Fibroblast of lung (primary cell): ENCODE measurements at places on chromosomes 7 and 10. TPM values are rescaled to one million over a fixed set of nuclear protein-coding genes. Genes with fewer than 3 reads are reported as not detected.
A peak's percentile ranks its signal among the peaks of the same experiment; 100 is the strongest.

Gene HELLS
- 18.3 and 43.9 TPM in 2 replicates for polyA plus RNA-seq

DNA sequence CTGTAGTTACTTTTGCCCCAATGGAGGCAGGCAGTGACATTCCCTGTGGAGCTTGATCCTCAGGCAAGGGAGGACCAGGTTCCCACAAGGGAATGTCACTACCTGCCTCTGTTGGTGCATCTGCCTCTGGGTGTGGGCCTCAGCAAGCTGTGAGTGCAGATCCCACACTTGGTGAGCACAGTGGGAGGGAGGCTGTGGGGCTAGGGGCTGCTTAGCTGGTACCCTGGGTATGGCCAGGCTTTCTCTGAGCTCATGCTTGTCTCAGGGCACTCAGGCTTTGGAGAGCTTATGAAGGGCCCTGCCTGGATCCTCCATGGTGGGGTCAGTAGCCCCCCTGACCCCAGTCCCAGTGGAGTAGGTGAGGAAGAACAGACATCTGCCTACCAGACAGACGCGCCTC, 16.2 kb upstream of the ZNF488 start:
- DNase-seq: no peak

- DNase-seq: no peak
Observed at GRCh38 chr7:152967958-152968357, 208.4 kb downstream of the ACTR3B start.

GRCh38 chr10:7491949-7492659, 81.3 kb upstream of the SFMBT2 start:
- DNase-seq: no peak

- DNase-seq: no peak
Observed at GRCh38 chr10:131352765-131353290, 41.3 kb upstream of the TCERG1L start.

Gene CCL26
- 0.94 and 1.5 TPM in 2 replicates for polyA plus RNA-seq

- peak; percentile 25 for DNase-seq
Observed at GRCh38 chr10:4399556-4399955, 426.5 kb upstream of the AKR1E2 start.

DNA sequence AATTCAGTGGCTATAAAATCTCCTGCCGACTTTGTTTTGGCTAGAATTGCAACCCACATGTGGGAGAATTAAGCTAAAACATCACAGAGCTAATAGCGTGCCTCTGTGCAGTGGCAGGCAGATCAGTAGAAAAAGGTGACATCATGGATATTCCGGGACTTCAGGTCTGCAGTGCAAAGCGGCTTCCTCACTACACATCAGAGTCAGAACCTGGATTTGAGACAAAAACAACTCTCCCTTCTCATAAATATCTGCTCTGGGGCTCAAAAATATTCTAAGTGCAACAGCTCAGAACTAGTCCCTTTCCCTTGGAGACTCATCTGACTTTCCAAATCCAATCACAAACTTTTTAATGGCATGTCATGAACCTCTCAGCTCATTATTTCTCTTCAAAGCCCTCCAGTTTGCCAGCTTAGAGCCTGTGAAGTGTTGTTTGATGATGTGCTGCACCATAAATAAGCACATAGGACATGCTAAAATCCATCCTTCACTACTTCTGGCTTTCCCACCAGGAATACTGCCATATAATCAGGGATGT, 337.1 kb downstream of the RNLS start:
- DNase-seq: peak; percentile 61

Gene ZMIZ2
- polyA plus RNA-seq: 3.9 and 5.5 TPM in 2 replicates

DNA sequence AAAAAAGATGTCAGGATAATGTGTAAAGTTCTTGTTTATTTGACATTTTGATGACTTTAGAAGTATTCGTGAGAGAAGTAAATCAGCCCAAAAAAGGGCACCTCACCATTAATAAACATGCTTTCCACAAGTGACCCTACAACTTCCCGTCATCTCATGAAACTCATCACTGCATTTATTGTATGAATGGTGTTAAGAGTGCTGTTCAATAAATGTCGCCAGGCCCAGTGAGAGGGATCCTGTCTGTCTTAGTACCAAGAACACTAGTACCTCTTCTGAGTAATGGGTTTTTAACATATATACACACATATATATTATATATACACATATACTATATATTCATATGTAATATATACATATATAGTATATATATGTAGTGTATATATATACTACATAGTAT, 61.9 kb downstream of the TMEM26 start:
- DNase-seq: no peak

- DNase-seq: peak; percentile 34
Observed at GRCh38 chr10:48317321-48317990, 11.0 kb downstream of the MAPK8 start.

Gene GNAT3
- polyA plus RNA-seq: not detected in 2 replicates

DNA sequence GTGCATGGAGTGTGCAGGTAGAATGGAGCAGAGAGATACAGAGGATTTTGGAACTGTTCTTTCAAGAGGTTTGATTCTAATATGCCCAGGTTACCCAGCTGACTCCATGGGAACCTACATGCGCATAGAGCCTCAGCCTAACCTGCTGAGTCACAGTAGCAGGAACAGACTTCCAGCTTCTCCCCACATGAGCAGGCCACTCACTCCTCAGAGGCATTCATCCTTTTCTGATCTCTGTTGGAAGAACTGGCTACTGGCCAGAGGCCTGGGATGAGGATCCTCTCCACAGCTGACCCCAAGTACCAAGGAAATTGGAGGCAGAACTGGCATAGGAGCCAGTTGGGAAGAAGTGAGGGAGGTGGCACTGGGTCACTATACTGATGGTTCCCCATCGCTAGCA, 17.9 kb upstream of the CCSER2 start:
- DNase-seq: peak; percentile 80

DNA sequence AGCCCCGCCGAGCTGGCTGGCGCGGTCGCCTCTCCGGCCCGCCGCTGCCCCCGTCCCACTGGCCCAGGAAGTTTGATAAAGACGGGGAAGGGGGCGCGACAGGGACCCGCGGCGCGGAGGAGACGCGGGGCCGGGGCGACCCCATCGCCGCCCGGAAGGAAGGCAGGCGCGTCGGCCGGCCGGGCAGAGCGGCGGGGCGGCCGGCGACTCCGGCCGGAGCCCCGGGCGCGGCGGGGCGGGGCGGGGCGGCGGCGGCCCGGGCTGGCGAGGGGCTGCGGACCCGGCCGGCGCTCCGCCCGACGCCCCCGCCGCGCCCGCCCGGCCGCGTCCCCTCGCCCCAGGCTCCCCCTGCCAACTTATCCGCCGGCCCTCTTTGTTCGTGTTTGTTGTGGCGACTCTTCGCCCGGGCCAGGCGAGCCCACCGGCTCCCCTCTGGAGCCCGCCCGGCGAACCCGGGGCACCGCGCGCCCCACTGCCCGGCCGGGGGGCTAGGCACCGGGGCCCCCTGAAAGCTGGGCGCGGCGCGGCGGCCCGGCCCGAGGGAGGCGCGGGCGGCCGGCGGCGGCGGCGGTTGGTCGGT, 571 bp downstream of the KDM7A start:
- no peak for DNase-seq

DNA sequence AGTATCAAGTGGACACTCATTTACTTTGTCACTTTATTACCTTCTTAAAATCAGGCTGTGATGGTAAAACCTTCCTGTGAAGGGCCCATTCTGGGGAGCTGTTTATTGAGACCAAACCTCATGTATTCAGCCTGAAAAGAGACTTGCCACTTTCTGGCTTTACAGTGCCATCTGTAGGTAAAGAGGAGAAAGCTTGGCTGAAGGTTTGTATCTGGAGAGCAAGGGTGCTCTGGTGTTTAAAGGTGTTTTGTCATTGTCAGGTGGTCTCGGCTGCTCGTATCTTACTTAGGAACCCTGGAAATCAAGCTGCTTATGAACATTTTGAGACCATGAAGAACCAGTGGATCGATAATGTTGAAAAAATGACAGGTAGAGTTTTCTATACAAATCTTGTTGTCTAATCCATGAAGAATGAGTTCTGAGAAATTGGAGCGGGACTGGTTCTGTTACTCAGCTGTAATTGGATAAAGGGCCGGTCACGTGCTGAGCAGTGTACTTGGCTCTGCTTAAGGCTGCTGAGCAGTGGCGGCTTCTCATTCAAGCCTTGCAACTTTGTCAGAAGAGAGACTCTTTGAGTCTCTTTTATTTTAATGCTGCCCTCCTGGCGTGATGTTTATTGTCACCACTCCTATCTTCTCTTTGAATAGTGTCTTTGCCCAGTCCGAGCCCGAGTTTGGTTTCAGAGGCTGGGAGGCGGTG, 46.9 kb downstream of the AP3M1 start:
- DNase-seq: peak; percentile 28

DNA sequence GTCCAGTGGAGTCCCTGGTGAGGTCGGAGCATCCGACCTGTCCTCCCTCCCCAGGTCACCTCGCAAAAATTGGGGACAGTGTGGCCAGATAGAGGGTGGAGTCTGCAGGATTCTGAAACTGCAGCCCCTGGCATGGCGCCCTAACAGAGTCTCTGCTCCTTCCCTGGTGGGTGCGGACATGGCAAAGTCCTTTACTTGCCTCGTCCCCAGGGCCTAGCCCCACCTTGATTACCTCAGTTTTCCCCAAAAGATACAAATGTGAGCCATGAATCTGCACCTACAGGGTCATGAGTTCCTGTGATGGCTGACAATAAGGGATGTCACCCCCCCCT, 47.7 kb downstream of the NPVF start:
- DNase-seq: no peak

DNA sequence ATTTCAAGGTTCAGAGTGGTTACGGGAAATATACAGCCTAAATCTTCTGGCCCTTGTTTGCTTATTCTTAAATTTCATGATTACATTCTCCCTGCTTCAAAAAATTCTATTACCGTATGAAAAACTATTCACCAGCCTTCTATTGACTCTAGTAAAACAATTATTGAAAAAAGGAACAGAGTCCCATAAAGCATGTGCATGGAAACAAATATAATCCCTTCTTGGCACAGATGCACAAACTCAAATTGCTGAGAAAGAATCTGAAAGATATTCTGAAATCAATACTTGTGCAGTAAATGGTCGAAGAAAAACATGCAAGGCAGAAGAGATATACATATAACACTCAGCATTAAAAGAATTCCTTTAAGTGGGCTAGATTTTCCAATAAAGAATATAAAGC, 83.6 kb downstream of the LRRN3 start:
- DNase-seq: no peak

DNA sequence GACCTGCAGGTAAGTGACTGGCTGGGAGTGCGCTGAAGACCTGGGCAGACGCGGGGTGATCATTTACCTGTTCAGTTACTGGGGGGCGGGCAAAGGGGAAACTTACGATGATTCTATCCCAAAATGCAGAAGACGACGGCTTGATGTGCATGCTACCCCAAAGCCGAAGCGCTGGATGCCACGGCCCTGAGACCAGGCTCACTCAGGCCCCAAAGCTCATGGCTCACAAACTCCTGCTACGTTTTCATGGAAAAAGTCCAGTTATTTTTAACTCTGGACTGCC, 200.6 kb downstream of the DIP2C start:
- DNase-seq: no peak

Gene CYP2E1
- 0.66 and 0.90 TPM in 2 replicates for polyA plus RNA-seq

GRCh38 chr10:75043256-75044131, 68.0 kb upstream of the SAMD8 start:
- no peak for DNase-seq

GRCh38 chr7:5755704-5756504, 25.6 kb downstream of the RNF216 start:
- peak; percentile 81 for DNase-seq

- DNase-seq: peak; percentile 44
Observed at GRCh38 chr10:122499491-122499941, 38.2 kb downstream of the HTRA1 start.

DNA sequence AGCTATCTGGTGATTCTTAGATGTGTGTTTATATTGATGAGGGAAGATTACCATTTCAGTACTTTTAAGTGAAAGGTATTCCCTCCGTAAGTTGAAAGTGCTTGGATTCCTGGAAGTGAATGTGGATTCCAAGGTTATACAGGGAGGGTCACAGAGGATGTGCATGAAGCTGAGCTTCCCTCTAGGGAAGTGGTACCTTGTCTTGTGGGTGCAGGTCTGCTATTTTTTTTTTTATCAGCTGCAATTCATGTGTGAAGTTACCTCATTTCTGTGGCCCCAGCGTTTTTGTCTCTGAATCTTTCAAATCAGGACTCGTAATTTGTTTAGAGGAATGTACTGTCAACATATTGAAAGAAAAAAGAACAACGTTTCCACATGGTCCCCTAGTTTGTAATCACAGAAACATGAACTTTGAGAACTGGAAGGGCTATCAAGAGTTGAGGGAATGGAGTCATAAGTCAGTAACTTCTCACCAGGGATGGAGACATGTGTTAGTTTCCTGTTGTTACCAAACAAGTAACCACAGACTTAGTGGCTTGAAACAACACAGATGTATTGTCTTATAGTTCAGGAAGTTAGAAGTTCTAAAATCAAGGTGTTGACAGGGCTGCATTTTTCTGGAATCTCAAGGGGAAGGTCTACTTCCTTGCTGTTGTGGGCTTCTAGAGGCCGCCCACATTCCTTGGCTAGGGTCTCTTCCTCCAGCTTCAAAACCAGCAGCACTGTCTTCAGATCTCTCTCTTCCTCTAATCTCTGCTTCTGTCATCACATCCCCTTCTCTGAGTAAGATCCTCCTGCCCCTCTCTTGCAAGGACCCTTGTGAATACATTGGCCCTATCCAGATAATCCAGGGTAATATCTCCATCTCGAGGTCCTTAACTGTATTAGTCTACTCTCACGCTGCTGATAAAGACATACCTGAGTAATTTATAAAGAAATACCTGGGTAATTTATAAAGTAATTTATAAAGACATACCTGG, 64.4 kb downstream of the RAB18 start:
- DNase-seq: no peak

GRCh38 chr10:14543046-14543903, 212.6 kb upstream of the FRMD4A start:
- DNase-seq: peak; percentile 47

DNA sequence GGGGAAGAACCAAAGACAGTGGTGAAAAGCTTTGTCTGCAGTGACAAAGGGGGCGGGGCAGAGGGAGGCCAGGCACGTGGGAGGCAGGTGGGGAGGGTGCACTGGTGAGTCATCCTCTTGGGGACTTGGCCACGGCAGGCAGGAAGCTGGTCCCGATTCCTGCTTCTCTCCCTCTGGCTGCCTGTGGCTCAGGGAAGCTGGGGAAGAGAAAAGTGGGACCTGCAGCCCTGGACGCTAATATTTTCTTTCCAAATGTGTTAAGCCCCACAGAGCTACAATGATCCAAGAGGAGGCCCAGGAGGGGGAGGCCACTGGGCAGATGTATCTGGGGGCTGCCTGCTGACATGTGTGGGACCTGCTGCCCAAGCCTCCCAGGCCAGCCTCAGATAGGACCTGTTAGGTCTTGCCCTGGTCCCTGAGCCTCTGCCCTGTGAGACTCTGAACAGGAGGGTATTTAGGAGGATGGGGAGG, 231.8 kb downstream of the KCNMA1 start:
- peak; percentile 70 for DNase-seq
